ENCODE measurements at places on chromosomes 13 and 19.

DNA sequence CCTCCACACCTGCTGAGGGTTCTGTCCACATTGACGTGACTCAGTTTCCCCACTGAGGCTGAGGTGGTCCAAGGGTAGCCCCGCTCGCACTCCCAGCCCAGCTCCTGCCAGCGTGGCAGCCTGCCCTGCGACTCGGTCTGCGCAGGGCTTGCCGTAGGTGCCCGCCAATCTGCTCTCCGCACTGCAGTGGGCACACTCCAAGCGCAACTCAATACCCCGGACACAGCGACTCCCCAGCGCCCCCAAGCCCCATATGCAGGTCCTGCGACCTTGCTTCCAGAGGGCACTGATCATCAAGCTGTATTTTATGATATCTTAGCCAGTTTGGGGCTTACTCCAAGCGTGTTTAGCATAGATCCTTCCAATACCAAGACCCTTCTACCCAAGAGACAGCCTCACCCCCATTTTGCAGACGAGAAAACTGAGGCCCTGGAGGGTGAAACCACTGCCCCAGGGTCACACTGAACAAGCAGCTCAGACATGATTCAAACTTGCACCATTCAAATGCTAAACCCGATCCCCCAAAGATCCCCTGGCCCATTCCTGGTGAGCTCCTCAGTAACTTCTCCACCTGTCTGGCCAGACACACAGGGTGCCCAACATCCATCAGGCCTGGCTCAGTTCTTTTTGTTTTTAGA lies 13.5 kb downstream of the PTPRS start:
- no peak for DNase-seq

- DNase-seq: no peak
Measured at GRCh38 chr13:34546344-34547250, 395.5 kb upstream of the NBEA start.

GRCh38 chr13:28412981-28413380 lies 81.9 kb downstream of the FLT1 start:
- no peak for DNase-seq

- no peak for DNase-seq
Measured at GRCh38 chr19:33497131-33497777, 24.3 kb downstream of the PEPD start.

DNA sequence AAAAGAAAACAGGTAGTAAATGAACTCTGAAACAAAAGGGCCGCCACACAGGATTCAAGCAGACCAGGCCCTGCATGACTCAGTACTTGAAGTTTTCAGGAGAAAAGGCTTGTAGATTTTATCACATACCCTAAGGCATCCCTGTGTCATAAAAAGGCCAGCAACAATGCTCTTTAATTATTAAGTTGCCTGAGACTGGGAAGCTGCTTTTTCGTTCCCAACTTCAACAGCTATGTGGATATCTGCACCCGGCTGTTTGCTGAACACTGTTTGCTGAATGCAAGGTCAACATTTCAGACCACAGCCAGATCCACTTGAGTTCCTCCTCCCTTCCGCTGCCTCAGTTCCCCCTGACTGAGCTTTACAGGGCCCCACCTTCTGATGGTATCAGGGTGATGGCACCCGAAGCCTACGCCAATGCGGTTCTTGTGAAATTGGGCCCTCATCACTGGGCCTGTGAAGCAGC lies 6.1 kb upstream of the ECH1 start:
- no peak for DNase-seq

DNA sequence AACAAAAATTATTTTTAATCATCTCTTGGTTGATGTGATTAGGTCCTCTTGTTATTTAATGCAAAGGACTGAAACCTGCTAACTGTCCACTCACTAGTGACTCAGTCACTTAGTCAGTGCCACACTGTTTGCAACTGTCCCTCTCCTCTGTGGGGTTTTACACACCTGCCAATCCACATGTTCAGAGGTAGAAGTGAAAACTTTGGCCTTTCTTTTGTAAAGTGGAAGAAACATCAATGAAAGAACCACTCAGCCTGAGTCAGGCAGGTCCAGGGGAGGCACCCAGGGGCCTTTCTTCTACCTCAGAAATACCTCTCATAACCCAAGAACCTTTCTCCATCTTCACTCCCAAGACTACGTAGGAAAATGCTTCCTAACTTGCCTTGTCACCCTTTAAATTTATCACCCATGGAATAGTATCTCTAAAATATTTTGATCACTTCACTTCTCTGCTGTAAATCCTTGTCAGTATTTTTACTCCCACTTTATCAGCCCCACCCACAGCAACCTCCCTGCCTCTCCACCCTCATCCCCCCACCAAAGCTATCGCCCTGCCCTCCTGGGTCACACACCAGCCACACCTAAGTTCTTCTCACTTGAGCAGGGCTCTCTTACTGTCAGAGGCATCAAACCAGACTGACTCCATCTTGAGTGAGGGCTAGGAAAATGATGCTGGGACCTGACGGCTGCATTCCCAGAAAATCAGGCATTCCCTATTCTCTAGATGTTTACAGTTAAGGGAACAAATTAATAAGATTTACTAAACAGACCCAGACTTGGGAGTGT lies 29.6 kb upstream of the EEF1AKMT1 start:
- no peak for DNase-seq

DNA sequence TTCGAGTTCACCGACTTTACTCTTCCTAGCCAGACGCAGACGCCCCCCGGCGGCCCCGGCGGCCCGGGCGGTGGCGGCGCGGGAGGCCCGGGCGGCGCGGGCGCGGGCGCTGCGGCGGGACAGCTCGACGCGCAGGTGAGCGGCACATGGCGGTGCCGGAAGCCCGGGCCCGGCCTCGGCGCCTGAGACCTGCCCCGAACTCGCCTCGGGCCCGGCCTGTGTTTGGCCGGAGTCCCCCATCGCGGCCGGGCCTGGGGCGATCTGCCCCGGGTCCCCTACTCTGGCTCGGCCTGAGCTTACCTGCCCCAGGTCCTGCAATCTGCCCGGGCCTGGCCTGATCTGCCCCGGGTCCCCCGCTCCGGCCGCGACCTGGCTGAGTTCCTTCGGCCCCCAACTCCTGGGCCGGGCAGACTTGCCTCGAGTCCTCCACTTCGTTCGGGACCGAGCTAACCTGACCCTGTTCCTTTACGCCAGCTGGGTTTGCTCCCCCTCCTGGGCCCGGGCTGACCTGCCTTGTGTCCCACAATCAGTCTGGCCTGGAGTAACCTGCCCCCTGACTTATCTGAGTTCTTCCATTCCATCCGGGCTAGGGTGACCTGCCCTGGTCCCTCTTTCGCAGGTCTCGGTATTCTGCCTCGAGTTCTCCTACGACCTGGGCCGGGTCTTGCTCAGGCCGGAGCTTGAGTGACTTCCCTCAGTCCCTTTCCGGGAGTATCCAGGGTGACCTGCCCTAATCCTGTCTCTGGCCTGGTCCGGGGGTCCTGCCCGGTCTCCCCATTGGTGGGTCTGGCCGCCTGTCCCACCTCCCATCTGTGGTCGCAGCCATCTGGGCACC lies 764 bp downstream of the UPF1 start:
- peak; percentile 16 for DNase-seq

- no peak for DNase-seq
Measured at GRCh38 chr19:8481616-8482015, 20.8 kb downstream of the PRAM1 start.

Measured in Kasumi-1 (cell line).